ENCODE measurements at places on chromosomes 3 and 15.

- DNase-seq, result no peak
Observed at GRCh38 chr3:142724682-142725356, 985 bp downstream of the TRPC1 start.

DNA sequence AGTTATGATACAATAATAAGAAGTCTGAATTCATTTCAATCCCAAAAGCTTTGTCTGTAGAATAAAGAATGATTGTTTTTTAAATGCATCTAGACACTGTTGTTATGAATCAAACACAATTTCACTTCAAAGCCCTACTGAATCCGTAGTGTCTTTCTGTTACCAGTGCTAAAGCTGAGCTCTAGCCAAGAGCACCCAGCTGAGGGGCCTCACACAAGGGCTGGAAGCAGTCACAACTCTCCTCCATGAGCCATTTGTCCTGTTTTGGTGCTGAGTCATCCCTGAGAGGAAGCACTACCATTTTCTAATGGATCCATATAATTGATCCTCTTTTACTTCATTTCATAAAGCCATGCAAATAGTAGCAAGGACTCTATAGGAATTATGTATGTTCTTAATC lies 158.2 kb upstream of the ANKRD28 start:
- no peak for DNase-seq

- DNase-seq, result no peak
Observed at GRCh38 chr3:156518726-156519125, 36.2 kb downstream of the SSR3 start.

GRCh38 chr3:160381470-160381869 lies 17.6 kb downstream of the IFT80 start:
- DNase-seq, result no peak

DNA sequence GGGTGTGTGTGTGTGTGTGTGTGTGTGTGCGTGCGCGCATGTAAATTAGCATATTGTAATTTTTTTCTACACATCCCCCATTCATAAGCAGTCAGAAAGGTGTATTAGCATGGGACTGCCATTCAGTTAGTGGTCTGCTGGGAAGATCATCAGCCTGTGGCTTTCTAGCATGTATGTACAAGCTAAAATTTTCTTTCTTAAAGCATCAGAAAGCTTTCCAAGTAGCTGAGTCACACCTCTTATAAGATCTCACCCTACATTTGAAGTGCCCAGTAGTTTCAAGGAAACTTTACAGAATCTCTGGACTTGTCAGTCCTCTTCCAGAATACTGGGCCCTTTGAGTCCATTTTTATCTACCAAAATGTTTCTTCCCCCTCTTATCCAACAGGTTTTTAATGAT lies 411.4 kb upstream of the TPRG1 start:
- DNase-seq, result no peak

GRCh38 chr3:9947025-9947995 lies 4.9 kb downstream of the PRRT3 start:
- DNase-seq, result no peak

GRCh38 chr15:48283396-48284145 lies 47.7 kb upstream of the DUT start:
- DNase-seq, result no peak

DNA sequence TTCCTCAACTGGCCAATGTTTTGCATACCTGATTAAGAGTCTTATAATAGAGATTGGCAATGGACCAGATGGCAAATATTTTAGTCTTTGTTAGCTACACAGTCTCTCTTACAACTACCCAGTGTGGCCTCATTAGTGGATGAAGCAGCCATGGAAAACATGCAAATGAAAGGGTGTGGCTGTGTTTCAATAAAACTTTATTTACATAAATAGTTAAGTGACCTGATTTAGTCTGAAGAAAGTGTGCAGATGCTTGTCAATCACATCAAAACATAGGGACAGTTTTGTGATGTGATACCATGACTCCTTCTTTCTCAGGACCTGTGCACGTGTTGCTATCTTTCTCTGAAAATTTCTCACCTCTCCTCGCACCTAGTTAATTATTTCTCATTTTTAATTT lies 309.8 kb upstream of the GRM7 start:
- no peak for DNase-seq

GRCh38 chr3:175748087-175748730 lies 889.1 kb downstream of the NAALADL2 start:
- no peak for DNase-seq

DNA sequence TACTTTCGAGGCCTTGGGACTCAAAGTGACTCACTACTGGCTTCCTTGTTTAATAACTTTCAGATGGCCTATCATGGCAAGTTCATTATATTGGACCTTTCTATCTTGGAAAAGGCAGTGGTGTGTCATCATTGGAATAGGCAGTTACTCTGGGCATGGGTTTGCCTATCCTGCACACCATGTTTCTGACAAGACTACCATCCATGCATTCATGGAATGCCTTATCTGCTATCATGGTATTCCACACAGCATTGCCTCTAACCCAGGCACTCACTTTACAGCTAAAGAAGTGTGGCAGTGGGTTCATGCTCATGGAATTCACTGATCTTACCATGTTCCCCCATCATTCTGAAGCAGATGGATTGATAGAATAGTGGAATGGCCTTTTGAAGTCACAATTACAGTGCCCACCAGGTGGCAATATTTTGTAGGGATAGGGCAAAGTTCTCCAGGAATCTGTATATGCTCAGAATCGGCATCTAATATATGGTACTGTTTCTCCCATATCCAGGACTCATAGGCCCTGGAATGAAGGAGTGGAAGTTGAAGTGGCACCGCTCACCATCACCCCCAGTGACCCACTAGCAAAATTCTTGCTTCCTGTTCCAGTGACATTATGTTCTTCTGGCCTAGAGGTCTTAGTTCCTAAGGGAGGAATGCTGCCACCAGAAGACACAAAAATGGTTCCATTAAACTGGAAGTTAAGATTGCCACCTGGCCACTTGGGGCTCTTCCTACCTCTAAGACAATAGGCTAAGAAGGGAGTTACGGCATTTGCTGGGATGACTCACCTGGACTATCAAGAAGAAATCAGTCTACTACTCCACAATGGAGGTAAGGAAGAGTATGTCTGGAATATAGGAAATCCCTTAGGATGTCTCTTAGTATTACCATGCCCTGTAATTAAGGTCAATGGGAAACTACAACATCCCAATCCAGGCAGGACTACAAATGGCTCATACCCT lies 1161.4 kb downstream of the SI start:
- DNase-seq, result no peak

DNA sequence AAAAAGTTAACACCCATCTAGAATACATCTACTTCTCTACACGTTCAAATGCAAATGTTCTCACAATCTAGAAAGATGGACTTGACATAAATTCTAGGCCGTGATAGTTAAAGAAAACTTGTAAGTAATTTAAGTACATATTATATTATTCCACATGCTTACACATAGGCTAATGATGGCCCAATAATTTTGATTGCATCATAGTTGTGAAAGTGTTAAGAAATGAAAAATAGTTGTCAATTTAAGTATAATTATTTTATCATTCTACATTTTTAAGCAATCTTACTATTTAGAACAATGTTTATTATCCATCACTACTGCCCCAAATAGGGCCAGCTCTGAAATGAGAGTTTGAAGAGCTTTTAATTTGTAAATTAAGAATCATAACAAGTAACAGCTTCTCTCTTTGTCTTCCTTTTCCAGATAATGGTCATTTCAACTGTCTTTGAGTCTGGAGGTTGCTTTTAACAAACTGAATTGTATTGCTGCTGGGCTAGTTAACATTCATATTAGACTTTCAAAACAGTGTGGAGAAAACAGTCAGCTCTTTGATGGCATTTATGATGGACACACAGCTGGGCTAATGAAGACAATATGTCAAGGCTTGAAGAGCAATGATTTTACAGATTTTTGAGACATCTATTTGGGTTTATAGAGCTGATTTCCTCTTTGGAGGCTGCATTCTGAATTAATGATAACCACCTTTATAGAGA lies 246.1 kb upstream of the KCNH8 start:
- no peak for DNase-seq

DNA sequence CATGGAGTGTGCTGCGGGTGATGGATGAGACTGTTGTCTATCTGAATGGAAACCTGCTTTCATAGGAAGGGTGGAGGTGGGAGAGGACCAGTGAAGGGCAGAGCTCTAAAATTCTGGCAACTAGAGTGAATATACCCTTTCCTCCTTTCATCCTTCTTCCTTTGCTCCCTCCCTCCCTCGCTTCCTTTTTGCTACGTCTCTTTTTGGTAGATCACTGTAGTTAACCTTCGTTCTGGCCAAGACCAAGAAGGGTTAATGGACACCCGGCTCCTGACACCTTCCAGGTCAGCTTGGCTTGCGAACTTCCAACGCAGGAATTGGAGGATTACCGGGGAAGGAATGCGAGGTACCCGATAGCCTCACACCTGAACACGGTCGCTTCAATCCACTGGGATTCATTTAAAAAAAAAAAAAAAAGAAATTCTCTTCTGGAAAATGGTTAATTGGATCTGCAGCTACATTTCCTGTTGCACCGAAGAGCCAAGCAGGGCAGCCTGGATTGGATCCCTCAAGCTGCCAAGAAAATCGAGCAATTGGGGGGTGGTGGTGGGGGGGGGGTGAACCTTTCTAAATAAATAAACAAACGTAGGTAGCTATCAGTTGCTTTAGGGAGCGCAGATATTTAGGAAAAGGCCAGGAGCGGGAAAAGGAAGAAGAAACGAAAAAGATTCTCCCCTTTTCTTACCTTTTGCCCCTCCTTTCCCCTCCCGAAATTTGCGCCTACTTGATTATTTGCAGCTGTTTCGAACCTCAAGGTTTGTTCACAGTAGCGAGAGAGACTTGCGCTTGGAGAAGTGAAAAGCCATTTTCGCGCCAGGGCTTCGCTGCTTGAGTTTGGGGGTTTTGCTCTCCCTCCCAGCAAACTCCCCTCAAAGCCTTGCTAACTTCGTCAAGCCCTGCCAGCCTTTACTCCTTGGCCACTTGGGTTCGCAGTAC lies 9.5 kb upstream of the NR2F2 start:
- no peak for DNase-seq

DNA sequence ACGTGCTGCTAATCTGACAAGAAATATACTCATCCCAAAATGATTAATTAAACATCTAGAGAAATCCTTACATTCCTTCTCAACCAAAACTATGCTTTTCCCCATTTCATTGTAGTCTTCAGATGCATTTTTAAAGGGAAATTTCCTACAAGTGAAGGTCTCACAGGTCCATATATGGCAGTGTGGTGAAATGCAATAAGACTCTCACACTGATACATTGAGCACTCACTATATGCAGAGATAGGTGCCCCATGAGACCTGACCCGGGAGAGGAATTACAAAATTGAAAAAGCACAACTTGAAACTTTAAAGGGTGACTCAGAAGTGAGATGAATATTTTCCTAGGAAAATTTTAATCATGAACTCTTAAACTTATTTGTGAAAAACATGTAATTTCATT lies 629.2 kb upstream of the NAALADL2 start:
- no peak for DNase-seq

DNA sequence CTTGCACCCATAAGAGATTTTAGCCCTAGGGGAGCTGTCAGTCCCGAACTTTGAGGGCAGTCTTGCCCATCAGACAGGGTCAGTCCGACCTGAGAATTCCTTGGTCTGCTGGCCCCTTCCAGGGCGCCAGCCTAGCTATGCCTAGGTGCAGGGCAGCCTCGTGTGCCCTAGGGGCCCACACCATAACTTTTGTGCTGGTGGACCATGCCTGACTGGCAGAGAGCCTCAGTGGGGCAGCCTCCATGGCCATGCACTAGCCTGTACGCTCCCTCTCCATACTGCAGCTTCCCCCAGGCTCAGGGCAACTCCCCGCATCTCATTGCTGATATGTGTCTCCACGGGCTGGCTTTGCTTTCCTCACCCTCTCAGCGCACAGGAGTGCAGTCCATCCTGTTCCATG lies 835.8 kb upstream of the ALCAM start:
- DNase-seq, result no peak

DNA sequence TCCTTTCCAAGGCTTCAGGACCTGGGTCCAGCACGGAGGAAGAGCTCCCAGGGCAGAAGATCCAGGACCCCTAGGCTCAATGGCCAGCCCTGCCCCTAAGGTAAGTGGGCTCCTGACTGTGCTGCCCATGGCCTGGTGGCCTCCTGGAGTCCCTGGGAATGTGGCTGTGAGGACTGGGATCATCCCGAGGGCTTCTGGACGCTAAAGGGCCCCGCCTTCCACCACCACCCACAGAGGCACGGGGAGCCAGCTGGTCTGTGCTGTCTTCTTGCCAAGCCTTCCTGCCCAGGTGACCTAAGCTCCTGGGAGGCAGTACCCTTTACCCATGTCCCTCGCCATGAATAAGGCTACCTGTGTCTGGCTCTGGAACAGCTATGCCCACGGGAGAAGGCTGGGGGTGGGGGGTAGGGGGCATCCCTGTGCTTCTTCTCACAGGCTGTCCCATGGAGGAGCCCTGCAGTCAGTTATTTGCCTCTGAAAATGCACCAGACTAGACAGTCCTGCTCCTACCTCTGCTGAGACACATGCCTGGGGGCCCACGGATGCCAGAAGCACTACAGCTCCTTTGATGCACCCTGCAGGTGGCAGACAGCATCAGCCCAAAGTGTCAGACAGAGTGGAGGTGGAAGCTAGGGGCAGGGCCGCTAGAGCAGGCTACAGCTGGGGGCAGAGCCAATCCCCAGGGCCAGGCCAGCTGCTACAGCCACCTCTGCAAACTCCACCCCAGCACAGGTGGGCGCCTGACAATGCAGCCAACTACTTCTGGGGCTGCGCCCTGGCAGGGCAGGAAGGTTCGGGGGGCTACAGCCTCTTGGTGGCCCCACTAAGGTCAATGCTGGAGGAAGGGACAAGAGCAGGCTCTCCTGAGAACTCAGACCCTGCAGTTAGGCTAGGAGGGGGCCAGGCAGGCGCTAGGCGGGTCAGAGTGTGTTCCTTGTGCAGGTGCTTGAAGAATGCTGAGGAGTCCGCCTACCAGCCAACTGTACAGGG lies 90.9 kb downstream of the SEC22A start:
- no peak for DNase-seq

DNA sequence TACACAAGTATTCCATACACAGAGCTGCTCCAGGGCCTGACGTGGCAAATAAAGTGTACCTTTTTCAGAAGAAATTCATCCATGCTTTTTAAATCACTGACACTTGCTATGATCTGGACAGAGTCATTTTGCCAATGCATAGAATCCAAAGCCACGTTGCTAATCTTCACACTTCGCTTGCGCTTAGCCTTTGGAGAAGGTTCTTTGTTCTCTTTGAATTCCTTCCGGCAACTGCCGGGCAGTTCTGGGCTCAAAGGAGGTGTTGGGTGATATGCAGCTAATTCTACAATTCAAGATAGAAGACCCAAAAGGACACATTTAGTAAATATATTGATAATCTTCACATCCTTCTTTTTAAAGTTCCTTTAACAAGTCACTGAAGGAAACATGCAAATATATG lies 69.9 kb downstream of the NR2E3 start:
- DNase-seq, result no peak

DNA sequence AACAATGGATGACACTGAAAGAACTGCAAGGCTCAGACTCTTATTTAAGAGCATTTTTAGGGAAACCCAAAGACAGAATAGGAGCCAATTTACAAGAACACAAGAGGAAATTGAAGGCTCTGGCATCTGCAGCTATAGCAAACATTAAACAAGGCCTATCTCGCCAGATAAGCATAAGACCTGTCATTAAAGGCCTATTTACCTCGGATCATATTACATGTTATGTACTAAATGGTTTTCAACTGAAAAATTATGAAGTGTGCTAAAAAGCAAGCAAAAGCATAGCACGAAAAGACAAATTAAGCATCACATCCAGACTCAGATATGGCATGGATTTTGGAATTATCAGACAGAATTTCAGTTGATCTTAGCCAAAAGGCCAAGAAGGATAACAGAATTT lies 617.1 kb downstream of the SQOR start:
- DNase-seq, result no peak
